ENCODE measurements at places on chromosomes 4 and X. TPM values are rescaled to one million over a fixed set of nuclear protein-coding genes. Genes with fewer than 3 reads are reported as not detected.

The FREM3 gene
- not detected for total RNA-seq

The ABLIM2 gene
- 20.0 TPM for total RNA-seq

The PCDH7 gene
- total RNA-seq: 1.2 TPM

The PCDH18 gene
- 169 TPM for total RNA-seq

The FGFBP2 gene
- total RNA-seq: 75.7 TPM

The GK2 gene
- not detected for total RNA-seq

The ETFDH gene
- total RNA-seq: 48.7 TPM

The BEX2 gene
- not detected for total RNA-seq

The PLAC1 gene
- total RNA-seq: not detected

The C1QTNF7 gene
- 12.4 TPM for total RNA-seq

The XPNPEP2 gene
- total RNA-seq: 25.0 TPM

The MRPL1 gene
- total RNA-seq: 12.8 TPM

The DRD5 gene
- not detected for total RNA-seq

The MTTP gene
- not detected for total RNA-seq

The PAK3 gene
- total RNA-seq: 1.3 TPM

The FHL1 gene
- 2,420 TPM for total RNA-seq

The PCDH19 gene
- total RNA-seq: 3.6 TPM

The UGT2B17 gene
- 0.33 TPM for total RNA-seq

The CT45A3 gene
- total RNA-seq: not detected

The NR3C2 gene
- 7.5 TPM for total RNA-seq

The SYTL4 gene
- 9.5 TPM for total RNA-seq

The SPANXD gene
- not detected for total RNA-seq

The AFF2 gene
- 9.5 TPM for total RNA-seq

The GASK1B gene
- total RNA-seq: 94.5 TPM

The ADAMTS3 gene
- total RNA-seq: 1.6 TPM

The RRH gene
- not detected for total RNA-seq

The RS1 gene
- total RNA-seq: not detected

The SHOX gene
- 1.5 TPM for total RNA-seq

The KLHL13 gene
- total RNA-seq: 1.3 TPM

The SLC38A5 gene
- 1.3 TPM for total RNA-seq

The GAGE13 gene
- not detected for total RNA-seq

The FGD1 gene
- 2.2 TPM for total RNA-seq

Data from subcutaneous adipose tissue (tissue), 4 donors.